Ecto neural progenitor cell (in vitro differentiated cells): ENCODE measurements at places on chromosomes 3 and 15.

DNA sequence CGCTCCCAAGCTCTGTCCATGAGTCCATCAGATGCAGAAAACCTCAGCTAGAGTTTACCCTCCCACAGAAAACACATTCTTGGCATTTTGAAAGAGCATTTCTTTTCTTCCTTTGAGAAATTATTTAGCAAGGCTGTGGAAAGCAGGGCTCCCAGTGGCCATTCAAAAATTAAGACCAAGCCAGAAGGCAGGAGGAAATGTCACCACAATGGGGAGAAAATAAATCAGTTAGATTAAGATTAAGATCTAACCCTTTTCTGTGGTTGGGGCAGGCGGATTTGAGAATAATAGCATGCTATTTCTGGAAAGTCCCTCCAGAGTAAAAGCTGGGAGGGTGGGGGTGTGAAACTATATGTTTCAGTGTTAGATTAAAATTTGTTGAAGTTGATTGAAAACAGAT is 20.2 kb downstream of the LRIG1 start:
- DNase-seq: no peak

GRCh38 chr15:94414916-94415315 is 183.6 kb downstream of the MCTP2 start:
- DNase-seq: no peak

DNA sequence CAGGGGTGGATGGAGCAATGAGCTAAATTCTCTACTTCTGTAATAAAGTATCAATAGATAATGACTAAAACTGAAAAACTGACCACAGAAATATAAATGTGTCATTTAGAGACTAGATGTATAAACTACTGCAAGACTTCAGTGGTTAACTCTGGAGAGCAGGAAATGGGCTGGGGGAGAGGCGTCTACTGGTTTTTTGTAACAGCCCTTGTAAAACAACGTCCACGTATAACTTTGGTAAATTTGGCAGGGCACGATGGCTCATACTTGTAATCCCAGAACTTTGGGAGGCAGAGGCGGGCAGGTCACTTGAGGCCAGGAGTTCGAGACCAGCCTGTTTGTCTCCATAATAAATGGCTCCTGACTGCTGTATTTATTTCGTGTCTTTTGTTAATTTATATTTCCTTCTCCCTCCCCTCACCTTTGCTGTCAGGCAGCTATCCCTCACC is 12.5 kb downstream of the RAB27A start:
- no peak for DNase-seq

DNA sequence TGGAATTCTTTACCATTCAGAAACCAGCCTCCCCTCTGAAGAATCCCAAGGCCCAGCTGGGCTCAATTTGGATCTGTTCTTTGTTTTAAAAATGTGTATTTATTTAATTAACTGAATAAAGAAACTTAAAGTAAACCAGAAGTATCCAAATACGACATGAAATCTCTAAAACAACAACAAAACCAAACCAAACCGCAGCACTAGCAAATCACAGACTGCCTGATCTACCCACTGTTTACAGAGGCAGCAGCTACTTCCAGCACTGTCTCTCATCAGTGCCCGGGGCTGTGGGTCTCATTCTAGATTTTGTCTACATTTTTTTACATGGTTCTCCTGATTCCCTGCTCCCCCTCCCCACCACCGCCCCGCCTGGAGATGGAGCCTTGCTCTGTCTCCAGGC is 2.3 kb downstream of the FLNB start:
- DNase-seq: no peak
